SJCRH30 (cell line): ENCODE measurements at places on chromosomes 3 and 15.

GRCh38 chr3:133868186-133868585, 27.5 kb downstream of the RAB6B start:
- peak; percentile 26 for DNase-seq

DNA sequence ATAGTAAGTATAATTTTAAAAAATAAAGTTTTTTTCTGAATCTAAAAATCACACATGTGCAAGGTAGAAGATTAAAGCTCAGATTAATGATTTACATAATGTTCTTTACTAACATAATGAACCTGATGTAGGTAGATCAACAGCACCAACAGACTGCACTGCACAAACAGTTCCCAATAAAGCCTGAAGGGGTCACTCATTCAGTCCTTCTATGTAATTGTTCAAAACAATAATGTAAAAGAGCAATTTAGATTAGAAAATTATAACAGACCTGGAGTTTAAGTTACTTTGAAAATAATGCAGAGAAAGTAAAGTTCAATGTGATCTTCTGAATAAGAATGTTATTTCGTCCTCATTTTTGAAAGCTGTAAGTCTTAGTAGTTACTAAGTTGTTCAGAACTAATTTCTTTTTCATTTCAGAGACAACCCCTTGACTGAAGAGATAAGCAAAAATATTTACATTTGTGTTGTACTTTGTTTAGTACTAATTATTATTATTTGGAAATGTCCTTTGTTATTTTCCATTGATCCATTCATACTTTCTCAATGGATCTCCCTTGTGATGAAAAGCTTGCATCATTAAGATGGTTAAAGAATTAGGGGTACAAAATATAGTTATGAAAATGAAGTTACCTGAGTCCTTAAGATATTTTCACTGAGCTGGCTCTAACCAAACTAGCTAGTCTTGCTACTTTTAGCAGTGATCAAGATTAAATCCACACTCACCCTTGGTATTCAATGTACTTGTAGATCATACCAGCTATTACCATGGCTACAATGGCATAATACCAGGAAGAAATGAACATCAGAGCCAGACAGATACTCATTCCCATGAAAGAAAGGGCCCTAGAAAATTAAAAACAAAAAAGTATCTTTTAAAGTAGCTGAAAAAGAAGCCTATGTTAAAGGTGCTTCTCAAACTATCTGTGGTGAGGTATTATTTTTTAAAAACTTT, 16.8 kb downstream of the EMC4 start:
- no peak for DNase-seq

GRCh38 chr3:99960123-99960878, 142.6 kb downstream of the CMSS1 start:
- no peak for DNase-seq

DNA sequence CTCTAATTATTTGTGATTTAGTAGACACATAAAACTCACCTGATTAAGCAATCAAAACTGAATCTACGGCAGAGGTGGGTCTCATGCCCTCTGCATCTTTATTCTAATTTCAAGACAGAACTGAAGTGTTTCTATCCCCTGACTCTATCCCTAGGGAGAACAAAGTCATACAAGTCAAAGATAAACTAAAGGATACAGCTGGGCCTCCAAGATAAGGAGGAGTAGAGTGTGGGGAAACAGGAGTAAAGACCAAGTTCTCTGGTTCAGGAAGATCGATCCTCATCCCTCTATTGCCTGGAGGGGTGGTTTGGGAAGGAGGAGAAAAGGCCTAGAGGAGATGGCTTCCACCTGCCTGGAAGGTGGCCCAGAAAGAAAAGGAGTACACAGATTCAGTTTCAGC, 58.7 kb upstream of the BBX start:
- no peak for DNase-seq

DNA sequence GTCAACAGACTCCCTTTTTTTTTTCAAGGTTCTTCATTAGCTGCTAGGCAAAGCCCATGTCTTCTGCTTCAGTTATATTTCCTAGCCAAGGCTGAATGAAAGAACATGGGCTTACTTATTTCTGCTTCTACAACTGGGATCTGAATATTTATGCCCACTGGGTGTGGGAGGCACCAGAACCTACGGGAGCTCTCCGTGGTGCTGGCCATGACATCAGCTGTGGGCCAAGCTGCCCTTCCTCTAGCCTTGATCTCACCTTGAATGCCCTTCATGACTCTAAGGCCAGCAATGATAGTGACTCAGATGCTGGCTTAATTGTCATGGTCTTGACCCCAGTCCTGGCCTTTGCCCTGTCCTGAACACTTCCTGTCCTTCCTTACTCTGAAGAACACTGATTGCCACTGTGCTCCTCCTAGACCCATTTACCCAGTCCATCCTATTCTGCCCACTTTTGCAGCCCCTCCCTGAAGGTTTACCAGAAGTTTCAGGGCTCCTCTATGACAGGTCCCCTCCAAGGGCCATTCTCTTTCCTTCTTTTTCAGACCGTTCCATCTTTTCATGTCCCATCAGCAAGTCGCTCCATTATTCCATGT, 32.8 kb upstream of the PRR20G start:
- peak; percentile 35 for DNase-seq

GRCh38 chr15:68335251-68335650, 57.7 kb downstream of the FEM1B start:
- DNase-seq = no peak

GRCh38 chr15:101386006-101386405, 91.0 kb upstream of the SNRPA1 start:
- DNase-seq = no peak

DNA sequence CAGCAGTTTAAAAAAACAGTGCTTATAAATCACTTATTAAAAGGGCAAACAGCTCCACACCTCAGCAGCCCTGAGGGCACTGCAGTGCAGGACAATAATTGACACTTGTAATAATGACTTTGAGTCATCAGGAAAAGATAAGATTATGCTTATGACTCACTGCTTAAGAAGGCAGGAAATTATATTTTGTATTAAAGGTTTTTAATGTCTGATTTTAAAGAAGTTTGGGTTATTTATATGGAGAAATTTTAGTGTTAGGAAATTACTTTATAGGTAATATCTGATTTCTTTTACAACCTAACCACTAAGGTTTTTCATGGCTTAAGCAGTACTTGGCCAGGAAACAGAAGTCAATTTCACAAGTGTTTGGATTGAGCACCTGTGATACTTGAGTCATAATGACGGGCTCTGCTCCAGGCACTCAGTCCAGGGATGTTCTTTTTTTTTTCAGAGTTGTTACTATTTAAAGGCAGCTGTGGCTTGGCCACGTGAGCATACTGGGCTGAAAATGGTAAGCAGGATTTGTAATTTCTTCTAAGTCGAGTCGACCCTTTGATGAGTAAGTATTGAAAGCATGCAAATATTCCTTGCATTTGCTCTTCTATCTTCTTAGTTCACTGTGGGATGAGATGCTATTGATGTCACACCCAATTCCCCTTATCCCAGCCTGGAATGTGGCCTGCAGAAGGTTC, 21.6 kb upstream of the SLC6A20 start:
- peak; percentile 43 for DNase-seq

GRCh38 chr15:68441045-68441743, 9.2 kb upstream of the ITGA11 start:
- DNase-seq = no peak

- DNase-seq = no peak
These were observed at the start of gene CACNA1D for GRCh38 chr3:53493963-53494791. TSS of gene CACNA1D (plus strand) at chr3:53494611. CDS start at chr3:53495167, 556 bp downstream.

- DNase-seq = no peak
These were observed 474.8 kb upstream of the CNTN4 start for GRCh38 chr3:1623896-1624295.

- no peak for DNase-seq
These were observed 33.7 kb upstream of the CD47 start for GRCh38 chr3:108124337-108125152.

- DNase-seq = no peak
These were observed 38.2 kb upstream of the ITGA11 start for GRCh38 chr15:68470049-68470742.

DNA sequence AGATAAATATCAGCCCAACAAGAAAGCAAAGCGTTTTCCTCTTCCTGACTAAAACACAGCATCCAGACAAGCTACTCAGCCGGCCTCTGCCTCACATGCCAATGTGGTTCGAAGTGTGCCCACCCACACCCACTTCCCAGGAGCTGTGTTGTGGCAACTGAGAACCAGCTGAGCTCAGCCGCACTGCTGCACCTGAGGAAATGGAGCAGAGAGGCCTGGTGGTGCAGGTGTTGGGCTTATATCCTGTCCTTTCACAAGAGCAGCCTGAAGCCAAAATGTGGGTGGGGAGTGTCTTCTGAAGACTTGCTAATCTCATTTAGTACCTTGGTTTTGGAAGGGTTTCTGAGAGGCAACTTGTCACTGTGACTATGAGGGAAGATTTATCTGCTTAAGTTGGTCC, 23.0 kb upstream of the RETNLB start:
- no peak for DNase-seq

DNA sequence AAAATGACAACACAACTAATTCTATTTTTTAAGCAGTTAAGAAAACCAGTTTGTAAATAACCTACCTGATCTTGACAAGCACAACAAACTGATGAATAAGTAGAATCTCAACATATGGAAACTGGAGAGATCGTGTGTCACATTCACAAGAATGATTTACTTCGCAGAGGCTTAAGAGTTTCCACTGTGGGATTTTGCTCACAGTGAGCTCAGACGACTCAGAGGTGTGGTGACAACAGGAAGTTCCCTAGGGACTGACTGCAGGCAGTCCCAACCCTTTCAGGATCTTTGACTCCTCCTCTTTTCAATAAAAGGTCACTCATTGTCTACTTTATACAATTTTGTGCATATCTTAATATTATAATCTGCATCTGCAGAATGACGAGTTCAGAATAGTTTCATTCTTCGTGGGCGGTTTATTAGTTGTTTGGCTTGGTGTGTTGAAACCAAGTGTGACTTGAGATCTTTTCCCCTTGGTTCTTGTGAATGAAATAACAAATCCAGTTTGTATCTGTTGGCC, at the start of gene LIPH:
Gene LIPH, minus strand, starts transcription at position 231 of the 520 bp plus-strand sequence. Its CDS starts 117 bp downstream, at position 114.
- DNase-seq = peak; percentile 24

DNA sequence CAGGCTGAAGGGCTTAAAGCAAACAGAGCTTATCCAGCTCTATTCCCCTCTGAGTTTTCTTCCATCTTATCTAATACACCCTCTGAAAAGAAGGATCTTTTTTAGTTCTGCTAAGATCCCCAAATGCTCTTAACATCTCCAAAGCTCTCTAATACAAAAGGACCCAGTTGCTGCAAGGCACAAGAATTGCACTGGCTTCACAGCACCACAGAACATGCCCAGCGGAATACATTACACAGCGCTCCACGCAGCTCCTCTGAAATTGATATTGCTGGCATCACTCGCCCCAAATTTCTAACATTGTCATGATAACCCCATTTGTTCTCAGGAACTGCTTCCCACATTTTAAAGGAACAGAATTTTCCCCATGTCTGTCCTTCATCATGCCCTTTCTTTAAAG, 210.1 kb downstream of the RORA start:
- no peak for DNase-seq

- DNase-seq = no peak
These were observed 66.1 kb downstream of the WHAMM start for GRCh38 chr15:82875411-82876003.

DNA sequence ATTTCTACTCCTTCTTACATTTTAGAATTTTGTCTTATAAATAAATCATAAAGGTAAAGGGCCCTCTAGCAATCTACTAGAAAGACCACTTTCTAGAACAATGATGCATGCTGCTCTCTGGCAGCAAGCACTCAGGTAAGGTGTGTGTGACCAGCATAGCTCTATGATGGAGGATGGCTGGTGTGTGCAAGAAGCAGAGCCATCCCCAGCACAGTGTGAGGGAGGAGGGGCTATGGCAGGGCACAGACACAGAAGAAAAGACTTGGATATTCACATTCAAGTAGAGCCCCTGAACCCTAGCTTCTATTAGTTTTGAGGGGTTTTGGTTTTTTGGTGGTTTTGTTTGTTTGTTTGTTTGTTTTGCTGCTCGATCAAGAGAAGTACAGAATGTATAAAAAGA, 277.1 kb upstream of the CCDC54 start:
- DNase-seq = no peak

DNA sequence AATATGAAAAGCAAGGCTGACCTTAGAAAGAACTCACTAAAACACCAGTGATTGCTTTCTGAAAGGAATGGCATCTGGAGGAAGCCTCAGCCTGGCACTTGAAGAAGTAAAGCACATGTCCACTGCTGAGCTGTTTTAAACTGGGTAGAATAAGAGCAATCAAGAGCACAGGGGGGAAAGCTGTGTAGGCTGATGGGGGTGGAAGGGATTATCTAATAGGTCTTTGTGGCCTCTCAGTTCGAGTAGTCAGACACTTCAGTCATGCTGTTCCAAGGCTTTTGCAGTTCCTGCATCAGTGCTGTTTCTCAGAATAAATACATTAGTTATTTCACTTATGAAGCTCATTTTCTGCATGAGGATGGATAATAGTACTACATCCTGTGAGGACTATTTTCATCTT, 22.6 kb downstream of the CCDC191 start:
- DNase-seq = no peak

- no peak for DNase-seq
These were observed 270.1 kb upstream of the CNTN4 start for GRCh38 chr3:1828519-1828918.

- DNase-seq = peak; percentile 40
These were observed 24.0 kb upstream of the C3orf70 start for GRCh38 chr3:185176750-185177359.

DNA sequence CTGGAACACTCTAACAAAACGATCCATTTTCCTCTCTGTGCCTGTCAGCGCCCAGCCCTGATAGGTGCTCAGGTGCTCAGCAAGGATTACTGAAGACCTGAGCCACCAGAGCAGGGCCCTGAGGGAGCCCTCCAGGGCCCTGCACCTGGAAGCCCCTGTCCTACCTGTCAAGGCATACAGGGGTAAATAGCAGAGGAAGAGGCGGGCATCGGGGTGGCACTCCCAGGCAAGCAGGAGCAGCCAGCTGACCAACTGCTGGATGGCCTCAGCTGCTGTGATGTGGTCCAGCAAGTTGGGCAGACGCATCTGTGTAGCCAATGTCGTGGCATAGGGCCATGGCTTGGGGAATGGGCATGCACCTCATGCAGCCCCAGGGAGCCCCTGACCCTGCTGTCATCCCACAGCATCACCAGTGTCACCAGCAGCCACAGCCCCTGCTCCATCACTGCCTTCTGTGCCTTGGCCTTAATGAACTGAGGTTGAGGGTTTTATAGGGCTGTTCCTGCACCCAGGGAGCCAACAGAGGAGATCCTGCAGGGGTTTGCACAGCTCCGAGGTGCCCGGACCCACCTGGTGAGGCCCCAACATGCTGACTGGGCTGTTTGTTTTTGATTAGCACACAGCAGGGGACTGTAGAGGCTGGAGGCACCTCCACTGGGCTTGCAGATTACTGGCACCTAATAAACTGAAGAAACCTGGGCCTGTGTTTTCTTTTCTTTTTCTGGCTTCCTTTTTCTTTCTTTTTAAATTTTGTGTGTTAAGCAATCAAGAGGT, 7.9 kb upstream of the WDR6 start:
- DNase-seq = no peak

GRCh38 chr15:51634591-51635198, 12.1 kb upstream of the DMXL2 start:
- no peak for DNase-seq

- no peak for DNase-seq
These were observed 145.0 kb downstream of the ADAM10 start for GRCh38 chr15:58604455-58604923.

GRCh38 chr15:92891533-92892200, 8.5 kb upstream of the CHD2 start:
- no peak for DNase-seq

- DNase-seq = no peak
These were observed 317.1 kb downstream of the MEX3B start for GRCh38 chr15:81728726-81729125.

- no peak for DNase-seq
These were observed 60.2 kb downstream of the AMOTL2 start for GRCh38 chr3:134313847-134314587.

GRCh38 chr15:97875513-97876280, 84.8 kb upstream of the ARRDC4 start:
- DNase-seq = no peak
